ENCODE measurements at places on chromosomes 2 and 18.

DNA sequence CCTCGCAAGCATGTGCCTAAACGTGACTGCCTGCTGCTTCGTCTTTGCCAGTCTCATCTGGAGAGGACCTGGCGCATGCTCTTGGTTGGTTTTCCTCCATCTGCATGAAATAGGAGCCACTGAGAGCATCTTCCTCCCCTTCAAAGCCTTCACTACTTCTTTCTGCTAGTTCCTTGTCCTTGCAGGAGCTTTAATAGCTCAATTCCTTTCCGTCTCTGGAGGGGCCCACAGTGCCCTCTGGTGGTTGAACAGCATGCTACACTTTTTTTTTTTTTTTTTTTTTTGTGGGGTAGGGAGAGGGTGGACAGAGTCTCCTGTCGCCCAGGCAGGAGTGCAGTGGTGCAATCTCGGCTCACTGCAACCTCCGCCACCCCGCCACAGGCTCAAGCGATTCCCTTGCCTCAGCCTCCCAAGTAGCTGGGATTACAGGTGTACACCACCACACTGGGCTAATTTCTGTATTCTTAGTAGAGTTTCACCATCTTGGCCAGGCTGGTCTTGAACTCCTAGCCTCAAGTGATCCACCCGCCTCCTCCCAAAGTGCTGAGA lies 59.6 kb downstream of the SP110 start:
- peak; percentile 28 for DNase-seq

DNA sequence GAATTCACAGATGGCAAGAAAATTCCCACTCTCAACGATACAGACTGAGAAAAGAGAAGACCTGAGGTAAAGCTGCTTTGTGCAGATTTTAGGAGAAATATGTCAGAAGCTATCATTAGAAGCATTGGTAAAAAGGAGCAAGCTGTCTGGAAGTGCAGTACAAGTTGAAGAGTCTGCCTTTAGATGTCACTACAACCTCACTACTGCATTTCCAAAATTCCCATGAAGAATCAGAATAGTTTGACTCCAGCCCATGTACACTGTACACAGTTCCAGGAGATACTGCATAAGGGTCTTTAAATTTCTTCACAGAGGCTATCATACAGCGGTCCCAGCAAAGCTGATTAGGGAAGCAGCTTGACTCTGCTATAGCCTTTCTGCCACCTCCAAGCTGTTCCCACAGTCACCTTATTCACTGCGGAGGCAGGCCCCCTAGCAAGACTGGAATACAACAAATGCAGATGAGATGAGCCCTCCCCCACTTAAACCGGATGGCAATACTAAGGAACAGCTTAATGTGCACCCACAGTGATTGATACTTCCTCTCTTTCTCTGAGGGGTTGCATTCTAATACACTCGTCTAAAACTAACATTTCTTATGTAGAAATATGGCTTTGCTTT lies 527.4 kb downstream of the TMEM182 start:
- DNase-seq, result no peak

GRCh38 chr2:132703396-132703795 lies 33.4 kb upstream of the LYPD1 start:
- DNase-seq, result no peak

DNA sequence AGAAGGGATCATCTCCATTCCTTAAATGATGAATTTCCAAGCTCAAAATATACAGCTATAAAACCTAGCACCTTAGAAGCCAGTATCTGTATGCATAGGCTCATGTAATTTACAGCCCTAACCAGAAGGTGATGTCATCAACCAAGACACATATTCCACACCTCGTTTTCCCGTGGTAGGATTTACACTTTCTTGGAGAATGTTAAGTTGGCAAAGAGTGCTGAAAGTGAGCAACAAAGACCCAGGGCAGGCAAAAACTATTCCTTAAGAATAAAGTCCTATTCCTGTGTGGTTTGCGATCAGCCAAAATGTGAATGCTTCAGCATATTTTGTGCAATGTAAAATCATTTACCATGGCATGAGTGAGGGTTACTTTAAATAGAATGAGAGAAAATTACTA lies 247.1 kb downstream of the OSR1 start:
- no peak for DNase-seq

DNA sequence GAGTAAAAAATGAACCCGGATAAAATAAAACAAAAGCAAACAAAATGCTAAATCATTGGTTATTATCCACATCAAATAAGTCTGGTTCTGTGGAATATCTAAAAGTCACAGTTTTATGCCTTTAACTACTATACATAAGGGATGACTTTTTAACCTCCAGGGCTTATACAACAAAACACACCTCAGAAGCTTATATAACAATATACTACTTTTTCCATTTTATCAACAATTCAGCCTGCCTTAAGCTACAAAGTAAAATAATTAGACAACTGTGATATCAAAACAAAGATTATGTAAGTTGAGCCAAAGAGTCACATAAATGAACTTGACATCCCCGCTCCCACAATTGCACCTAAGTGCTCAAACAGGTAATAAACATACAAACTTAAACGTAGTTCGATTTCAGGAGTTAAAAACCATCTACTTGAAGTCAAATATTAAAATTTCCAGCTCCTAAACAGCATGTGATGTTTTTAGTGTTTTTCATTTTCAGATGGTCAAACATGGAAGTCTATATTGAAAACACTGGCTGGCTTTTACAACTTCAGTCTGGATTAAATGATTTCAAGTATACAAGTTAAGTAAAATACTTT lies 54.7 kb downstream of the ATIC start:
- DNase-seq, result no peak

- DNase-seq, result peak; percentile 82
Observed at GRCh38 chr2:138267161-138267901, 234.2 kb upstream of the SPOPL start.

DNA sequence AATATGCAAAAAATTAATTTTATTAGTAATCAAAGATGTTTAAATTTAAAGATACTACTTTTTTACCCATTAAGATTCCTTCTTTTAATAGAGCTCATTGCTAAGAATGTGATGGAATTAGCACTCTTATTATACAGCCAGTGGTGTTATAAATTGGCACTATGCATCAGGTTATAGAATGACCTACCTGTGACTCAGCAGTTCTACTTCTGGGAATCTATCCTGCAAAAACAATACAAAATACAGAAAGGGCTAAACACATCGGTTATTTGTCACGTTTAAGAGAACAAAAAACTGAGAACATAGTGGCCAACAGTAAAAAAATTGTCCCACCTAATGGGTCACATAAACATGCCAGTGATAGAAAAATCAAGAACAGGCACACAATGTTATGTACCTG lies 9.4 kb upstream of the ADD2 start:
- DNase-seq, result no peak

GRCh38 chr2:181241797-181242196 lies 215.4 kb upstream of the ITGA4 start:
- no peak for DNase-seq

GRCh38 chr2:11343650-11344341 lies 640 bp downstream of the ROCK2 start:
- DNase-seq, result peak; percentile 53

DNA sequence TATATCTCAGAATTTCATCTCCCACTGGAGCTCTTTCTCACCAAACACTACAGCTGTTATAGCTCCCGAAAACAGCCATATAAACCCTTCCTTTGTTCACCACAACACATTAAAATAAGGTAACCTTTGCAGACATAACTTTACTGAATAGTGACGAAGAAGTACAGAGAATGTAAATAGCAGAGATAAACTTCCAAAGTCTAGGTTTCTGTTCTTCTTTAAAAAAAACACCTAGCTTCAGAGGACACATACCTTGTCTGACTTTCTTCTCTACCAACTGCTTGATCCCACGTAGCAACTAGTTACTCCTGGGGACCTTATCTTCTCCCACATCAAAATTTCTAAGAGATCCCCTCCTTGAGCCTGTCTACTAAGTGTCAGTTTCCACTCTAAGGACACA lies 32.3 kb downstream of the ATL2 start:
- no peak for DNase-seq

DNA sequence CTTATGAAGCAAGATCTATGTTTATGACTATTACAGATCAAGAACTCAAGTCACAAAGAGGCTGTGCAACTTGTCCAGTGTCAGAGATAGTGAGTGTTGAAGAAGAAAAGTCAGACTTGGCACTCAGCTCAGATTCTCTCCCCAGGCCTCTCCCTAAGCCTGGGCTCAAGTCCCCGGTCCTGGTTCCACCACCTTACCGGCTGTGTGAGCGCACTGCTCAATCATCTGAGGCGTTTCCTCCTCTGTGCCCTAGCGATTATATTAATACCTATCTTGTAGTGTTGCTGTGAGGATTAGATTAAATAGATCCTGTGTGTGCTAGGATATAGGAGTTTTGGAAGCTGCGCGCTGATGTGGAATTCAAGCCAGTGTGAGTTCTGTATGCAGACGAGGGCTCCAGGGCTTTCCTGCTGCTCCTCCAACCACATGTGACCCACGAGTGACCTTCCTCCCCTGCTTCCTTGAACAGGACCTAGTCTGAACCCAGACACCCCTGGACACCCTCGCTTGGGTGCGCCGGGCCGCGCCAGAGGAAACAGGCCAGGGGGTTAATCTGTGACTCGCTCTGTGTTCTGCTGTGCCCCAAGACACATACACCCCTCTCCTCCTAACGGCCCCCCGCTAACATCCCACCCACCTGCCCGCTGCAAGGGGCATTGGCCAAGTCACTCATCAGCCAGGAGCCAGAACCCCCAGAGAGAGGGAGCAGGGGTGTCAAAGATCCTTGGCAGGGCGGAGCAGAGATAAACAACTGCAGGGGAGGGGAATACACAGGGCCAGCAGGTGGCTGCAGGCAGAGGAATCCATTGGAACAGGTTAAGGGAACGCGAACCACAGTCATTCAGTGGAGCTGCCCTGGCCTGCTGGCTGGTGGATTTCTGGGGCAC lies 38.3 kb downstream of the TNS1 start:
- no peak for DNase-seq

DNA sequence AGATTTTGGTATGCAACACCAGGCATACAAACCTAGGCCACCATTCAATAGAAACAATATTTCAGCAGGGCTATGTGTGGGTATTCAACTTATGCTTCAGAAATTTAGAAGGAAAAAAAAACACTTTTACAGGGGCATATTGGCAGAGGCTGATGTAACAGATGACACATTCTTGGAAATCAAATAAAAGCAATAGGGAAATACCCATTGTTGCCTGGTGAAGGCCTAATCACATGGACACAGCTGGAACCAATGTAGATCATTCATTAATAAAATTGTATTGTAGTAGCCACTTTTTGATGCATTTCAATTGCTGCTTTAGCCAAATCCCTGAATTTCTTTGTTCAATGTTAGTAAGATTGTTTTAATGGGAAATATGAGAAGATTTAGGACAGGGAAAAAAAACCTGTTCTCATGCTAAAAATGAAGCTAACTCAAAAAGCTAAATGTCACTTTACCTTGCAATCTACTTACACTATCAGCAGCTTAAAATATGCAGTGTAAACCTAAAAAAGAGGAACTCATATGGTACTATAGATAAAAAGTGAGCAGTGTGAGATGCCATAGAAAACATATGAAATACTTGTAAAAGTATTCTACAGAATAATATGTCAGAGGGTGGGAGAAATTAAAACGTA lies 289.4 kb downstream of the ZEB2 start:
- DNase-seq, result no peak

DNA sequence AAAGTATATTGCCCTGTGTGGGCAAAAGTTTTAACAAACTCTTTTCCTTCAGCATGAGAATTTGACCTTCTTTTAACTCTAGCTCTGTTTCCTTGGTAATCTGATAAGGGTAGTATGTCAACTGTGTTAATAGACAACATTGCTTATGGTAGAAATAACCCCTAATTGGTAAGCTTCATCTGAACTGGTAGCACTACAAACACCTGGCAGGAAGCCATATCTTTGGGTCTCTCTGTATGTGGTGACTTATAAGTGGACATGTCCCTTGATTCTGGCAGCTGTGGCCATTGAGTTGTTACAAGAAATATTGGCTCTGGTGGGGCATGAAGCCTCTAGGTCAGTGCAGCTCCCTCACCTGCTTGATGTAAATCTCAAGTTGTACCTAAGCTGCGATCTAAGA lies 46.9 kb downstream of the MBD5 start:
- DNase-seq, result no peak

- no peak for DNase-seq
Observed at GRCh38 chr2:147549054-147549453, 295.8 kb upstream of the ACVR2A start.

- DNase-seq, result no peak
Observed at GRCh38 chr2:176585791-176586190, 316.5 kb downstream of the MTX2 start.

- DNase-seq, result no peak
Observed at GRCh38 chr2:191439481-191439880, 194.3 kb downstream of the MYO1B start.

DNA sequence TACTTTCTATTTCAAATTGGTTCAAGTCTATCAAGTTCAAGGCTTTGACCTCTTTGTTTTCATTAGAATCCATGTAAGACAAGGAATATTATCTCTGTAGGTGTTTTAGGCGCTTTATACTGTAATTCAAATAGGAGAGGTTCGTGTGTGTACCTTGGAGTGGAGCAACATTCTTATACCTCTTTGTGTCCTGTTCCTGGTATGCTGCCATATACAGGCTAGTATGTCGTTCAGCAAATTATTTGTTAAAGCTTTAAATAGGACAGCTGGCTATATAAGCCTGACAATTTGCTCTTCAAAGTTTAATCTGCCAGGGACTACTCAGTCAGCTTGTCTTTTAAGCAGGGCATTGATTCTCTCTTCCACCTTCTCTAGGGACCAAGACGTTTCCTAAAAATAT lies 31.1 kb upstream of the SPAG16 start:
- no peak for DNase-seq

DNA sequence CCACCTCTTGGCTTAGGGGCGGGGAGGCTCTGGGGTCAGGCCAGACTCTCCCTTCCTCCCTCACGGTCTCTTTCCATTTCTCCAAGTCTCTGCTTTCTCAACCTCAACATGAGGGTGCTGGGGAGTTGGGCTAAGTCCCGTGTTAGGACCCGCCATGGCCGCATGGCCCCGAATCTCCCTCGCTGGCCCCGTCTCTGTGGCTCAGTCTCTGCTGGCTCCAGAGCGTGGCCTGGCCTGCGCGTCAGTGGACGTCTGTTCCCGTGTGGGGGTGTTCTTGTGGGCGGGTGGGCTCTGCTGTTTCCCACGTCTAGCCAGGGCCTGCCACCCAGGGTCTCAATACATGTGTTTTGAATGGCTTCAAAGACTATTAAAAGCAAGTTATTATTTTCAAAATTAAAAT lies 12.4 kb downstream of the ALLC start:
- DNase-seq, result no peak

DNA sequence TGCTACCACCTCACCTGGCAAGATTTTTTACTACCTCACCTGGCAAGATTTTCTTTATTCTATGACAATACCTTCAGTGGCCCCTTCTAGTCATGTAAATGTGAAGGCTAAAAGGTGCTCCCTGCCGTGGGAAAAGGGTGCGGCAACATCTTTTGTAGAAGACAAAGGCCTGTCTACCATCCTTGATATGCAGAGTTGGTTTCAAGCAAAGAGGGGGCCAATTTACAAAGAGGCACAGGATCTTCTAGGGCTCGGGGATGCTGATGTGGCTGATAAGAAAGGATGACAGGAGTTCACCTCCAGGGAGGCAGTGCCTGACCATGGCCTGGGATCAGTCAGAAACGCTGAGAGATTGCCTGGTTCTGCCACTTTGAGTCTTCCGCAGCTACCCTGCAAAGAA lies 165.4 kb upstream of the SLC1A4 start:
- DNase-seq, result no peak

GRCh38 chr2:181915102-181915501 lies 23.6 kb downstream of the ITPRID2 start:
- no peak for DNase-seq

Measured in RCC 7860 (cell line).